ENCODE measurements at places on chromosomes 6 and 20. TPM values are rescaled to one million over a fixed set of nuclear protein-coding genes. Genes with fewer than 3 reads are reported as not detected.

The HSPA1L gene
- polyA plus RNA-seq, result 0.99 TPM

The TNF gene
- not detected for polyA plus RNA-seq

- no peak for DNase-seq
Measured at GRCh38 chr6:1146500-1146899, 165.4 kb upstream of the FOXQ1 start.

DNA sequence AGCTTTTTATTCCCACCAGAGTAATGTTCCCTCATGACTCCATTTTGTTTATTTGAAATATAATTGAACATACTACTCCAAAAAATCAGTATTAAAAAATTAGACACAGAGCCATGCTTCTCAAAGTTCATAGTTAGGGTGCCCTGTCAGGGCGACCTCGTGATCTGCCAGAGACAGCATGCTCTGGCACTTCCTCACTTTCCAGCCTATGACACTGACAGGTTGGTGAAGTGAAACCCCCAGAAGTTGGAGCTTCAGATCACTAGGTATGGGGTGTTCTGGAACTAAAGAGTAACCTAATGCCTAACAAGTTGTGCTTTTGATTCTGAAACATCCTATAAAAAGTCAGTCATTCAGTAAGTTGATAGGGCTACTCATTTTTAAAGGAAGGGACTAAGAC, 93.0 kb downstream of the TBC1D7 start:
- no peak for DNase-seq

DNA sequence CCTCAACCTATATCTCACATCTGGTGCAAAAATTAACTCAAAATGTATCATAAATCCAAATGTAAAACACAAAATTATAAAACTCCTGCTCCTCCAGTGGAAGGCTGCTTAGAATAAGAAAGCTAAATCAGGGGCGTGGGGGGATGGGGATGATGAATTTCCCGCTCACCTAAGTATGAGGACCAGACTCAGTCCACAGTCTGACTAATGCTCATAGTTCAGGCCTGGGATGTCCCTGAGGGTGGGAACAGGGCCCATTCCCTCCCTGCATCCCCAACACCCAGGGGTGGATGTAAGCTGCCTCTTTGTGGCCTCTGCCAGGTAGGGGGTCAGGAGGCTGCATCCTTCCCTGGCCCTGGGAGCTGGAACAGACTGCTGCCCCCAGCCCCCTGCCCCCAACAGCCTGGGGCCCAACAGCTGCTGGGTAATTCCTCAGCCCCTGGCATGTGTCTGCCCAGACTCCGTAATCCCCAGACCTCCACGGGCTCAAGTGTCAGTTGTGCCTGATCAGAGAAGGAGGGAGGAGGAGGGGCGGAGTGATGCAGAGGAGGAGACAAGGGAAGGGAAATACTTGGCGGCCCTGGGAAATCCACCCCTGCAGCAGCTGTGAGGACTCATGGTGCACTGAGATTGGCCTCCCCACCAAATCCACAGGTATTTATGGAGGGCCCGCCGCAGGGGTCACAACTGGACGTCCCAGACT, 224.5 kb downstream of the PREX1 start:
- DNase-seq, result no peak

- no peak for DNase-seq
Measured at GRCh38 chr6:45132059-45132458, 196.1 kb upstream of the RUNX2 start.

DNA sequence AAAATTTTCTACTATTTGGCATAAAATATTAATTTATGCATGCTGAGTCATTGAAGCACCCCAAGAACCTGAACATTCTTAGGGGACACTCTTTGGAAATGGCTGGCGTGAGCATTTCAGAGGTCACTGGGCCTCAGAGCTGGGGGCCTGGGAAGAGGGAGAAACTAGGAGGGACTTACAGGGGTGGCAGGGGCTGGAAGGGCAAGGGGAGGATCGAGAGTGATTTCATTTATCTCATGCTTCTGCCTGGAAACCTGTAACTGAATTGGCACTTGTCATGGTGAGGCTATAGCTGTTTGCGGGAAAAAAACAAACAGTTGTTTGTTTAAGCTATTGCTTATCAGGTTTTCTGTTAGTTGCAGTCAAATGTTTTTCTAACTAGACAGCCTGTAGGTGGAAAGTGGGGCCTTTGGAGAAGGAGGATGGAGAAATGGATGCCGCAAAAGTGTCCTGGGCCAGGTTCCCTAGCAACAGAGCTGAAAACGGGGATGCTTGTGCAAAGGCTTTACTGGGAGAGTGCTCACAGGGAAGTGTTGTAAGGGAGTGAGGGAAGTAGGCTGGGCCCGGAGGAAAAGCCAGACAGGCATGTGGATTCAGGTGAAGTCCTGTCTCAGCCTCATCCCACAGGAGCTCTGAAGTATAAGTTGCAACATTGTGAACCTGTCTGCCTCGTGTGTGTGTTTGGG, 36.4 kb upstream of the KAT14 start:
- no peak for DNase-seq

GRCh38 chr6:3181105-3181504, 23.8 kb upstream of the TUBB2A start:
- no peak for DNase-seq

DNA sequence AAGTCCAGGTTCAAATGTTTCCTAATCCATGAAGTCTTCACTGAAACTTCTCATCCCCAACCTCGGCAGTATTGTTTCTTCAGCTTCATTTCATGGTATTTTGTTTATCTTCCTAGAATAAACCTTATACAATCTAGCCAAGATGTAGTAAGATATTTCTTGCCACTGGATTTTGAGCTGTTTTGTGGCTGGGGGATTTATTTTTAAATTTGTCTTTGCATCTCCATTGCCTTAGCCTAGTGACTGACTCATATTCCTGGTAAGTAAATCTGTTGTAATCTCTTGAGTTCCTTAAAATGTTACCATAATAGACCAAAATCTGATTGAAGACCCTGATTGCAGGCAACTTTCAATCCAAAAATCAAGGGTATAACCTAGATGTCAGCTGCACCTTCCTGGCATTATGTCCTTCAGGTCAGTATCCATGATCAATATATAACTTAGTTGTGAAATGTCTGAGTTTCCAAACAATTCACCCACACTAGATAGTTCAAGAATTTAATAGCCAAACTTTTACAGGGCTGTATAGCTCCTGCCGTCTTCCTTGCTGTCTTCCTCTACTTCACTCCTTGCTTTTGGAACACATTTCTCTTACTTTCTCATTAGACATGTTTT, 4.7 kb upstream of the TRMT11 start:
- DNase-seq, result no peak

DNA sequence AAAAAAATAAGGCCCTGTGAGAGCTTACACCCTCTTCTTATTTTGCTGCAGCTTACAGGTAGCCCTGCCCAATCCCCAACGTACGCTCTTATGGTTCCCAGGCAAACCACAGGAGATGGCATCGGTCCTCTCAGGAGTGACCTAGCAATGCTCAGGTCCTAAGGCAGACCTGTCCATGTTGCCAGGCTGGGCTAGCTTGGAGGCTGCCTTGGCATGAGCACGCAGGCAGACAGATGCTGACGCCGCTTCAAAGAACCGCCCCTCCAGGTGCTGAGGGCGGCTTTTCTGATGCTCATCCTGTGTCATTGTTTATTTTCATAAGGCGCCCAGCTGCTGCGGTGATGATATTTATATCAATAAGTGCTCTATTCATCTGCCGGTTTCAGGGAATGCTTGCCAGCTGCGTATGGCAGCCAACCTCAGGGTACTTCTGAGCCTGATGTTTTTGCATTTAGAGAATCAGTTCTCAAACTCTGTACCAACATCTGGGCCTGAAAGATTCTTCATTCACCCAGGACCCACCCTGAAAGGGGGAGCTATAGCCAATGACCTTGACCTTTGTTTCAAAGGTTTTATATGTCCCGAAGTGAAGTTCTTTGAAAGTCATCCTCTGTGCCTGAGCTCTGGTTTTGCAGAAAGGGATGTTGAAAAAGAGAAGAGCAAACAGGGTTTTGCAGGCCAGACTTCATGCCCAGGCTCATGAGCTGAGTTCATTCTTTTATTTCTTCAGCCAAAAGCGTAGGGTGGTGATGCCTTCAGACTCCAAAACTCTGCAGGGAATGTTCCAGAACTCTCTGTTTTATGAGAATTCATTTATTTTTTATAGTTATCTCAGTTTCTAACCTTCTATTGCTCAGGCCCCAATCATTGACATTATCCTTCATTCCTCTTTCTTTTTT, 475.6 kb upstream of the CHD6 start:
- DNase-seq, result no peak

- DNase-seq, result no peak
Measured at GRCh38 chr6:50847890-50848594, 29.4 kb downstream of the TFAP2B start.

Data from BJ (cell line).